ENCODE measurements at places on chromosomes 13 and 19.

DNA sequence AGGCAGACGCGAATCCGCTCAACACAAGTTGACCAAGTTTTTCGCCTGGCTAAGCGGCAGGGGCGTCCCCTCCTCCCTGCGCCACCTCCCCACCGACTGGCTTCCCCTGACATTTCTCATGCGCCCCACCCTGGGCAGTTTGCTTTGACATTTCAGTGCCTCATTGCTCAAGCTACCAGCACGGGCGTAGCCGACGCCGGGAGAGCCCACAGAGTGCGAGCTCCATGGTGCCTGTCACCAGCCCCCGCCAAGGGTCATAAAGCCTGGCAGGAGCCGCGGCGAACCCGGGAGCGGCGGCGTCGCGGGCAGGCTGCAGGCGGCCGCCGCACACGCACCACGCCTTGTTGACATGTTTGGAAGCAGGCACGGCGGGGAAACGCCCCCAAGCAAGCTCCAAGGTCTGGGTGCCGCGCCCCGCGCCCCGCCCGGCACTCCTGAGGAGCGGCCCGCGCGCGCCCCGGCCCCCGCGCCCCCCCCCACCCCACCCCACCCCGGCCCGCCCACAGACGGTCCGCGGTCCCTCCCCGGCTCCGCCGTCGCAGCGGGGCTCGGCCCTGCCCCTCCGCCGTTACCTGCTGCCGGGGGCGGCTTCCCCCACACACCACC is 601 bp downstream of the FBXL3 start:
- peak; percentile 83 for DNase-seq

DNA sequence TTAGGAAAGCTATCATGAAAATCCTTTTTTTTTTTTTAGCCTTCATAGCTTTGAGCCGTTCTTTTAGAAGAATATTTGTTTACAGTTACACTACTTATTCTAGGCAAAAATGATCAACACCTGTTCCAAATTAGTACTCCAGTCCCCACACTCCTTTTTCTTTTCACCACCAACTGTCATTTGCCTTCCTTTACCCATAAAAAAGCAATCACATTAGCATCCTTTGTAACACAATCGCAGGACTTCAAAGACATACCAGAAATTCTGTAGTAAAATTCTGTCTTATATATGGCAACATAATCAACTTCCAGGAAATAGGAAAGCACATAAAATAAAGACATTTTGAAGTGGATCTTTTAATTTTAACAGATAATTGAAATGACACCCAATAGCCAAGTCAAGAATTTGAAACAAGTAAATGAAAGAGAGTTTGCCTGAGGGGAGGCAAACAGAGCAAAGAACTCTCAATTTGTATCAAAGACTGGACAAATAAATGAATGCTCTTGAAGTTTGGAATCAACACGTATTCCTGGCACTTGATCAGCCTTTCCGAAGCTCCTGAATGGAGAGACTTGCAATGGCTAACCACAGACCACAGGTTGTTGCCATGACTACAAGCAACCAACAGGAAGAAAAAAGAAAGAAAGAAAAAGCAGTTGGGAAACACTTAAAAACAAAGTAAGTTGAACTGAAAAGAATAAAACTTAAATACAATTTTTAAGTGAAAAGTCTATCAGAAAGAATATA is 206.8 kb downstream of the PCDH9 start:
- no peak for DNase-seq

GRCh38 chr13:44364345-44365000 is 9.2 kb upstream of the SERP2 start:
- no peak for DNase-seq

GRCh38 chr13:71722206-71722605 is 144.8 kb downstream of the DACH1 start:
- no peak for DNase-seq

DNA sequence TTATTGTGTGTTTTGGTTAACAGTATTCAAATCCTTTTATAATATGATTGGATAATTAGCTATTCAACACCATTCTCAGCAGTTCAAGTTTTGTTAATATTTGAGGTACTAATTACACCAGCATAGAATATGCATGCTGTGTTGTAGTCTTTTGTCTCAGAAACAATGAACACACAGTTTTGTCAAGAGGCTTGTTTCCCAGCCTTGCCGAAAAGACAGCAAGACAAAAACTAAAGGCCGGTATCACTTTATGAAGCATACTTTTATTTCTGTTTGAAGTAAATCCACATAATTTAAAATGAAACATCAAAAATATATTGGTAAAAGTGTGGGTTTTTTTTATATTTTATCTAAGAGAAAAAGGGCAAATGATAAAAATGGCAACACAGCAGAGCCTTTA is 7.5 kb downstream of the GPR180 start:
- no peak for DNase-seq
